ENCODE measurements at places on chromosomes 4 and X. TPM values are rescaled to one million over a fixed set of nuclear protein-coding genes. Genes with fewer than 3 reads are reported as not detected.
A peak's percentile ranks its signal among the peaks of the same experiment; 100 is the strongest.

- H3K27ac ChIP-seq: peak overlapping the region; percentile 96
- no peaks in the 10 kb centered on the region for H3K27me3 ChIP-seq
- no peak overlapping the region for H3K4me3 ChIP-seq
- no peak for DNase-seq
Observed at GRCh38 chr4:38315286-38315685, 348.7 kb upstream of the KLF3 start.

GRCh38 chr4:80035336-80035735 is 37.7 kb downstream of the ANTXR2 start:
- H3K4me1 ChIP-seq: peaks cover 2% of the 10 kb centered on the region
- H3K4me3 ChIP-seq: no peak overlapping the region
- H3K27ac ChIP-seq: peak overlapping the region; percentile 20

- no peaks in the 10 kb centered on the region for H3K27me3 ChIP-seq
- no peak overlapping the region for H3K27ac ChIP-seq
- no peak overlapping the region for H3K4me3 ChIP-seq
- H3K4me1 ChIP-seq: no peaks in the 10 kb centered on the region
Observed at GRCh38 chrX:86171366-86171765, 23.1 kb downstream of the DACH2 start.

DNA sequence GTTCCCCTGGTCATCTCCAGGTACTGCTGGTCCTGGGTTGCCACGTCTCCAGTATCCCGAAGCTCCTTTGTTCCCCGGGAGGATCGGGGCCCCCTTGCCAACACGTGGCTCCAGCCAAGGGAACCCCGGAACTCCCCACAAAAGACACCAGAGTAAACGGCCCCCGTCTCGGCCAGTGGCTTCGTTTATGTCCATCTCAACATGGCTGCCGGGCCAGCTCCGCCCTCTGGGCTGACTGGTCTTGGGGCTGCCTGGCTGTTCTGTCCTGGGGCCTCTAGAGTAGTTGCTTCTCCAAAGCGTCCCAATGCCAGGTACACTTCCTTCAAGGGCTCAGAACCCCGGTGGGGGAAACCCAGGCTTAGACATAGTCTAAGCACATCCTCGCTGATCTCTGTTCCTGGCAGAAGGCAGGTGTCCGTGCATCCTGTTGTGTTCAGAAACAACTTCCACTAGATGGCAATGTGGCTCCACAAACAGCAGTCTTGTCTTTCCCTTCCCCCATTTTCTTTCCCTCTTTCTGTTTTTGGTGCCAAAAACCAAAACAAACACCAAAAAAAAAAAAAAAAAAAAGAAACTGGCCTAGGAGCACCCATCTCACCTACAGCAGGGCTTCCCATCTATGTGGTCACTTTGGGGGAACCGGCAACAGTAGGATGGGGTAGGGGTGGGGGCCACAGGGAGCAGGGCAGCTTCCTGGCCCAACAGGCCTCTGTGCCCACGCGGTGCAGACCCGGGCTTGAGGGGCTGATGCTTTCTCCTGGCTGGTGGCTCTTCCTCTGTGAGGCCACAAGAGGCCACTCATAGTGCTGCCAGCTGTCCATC is 35.3 kb downstream of the NBDY start:
- no peaks in the 10 kb centered on the region for H3K27me3 ChIP-seq
- H3K4me3 ChIP-seq: no peak overlapping the region
- DNase-seq: peak; percentile 53
- H3K36me3 ChIP-seq: no peaks in the 10 kb centered on the region

GRCh38 chr4:40514497-40514951 is 115.1 kb downstream of the RBM47 start:
- peaks cover 8% of the 10 kb centered on the region for H3K36me3 ChIP-seq
- peak; percentile 94 for DNase-seq
- peak overlapping the region; percentile 91 for H3K27ac ChIP-seq
- H3K4me1 ChIP-seq: peaks cover 14% of the 10 kb centered on the region

Gene DGKK
- not detected for polyA plus RNA-seq

Gene TCEANC
- polyA plus RNA-seq: 1.6 TPM

Gene PABPC1L2A
- polyA plus RNA-seq: not detected

Gene ANXA10
- polyA plus RNA-seq: not detected

Gene ARHGAP6
- 3.5 TPM for polyA plus RNA-seq

Gene DSPP
- polyA plus RNA-seq: not detected

Gene NUDT10
- 1.4 TPM for polyA plus RNA-seq
